Lung microvascular endothelial cell (primary cell): ENCODE measurements at places on chromosomes 12 and 14. TPM values are rescaled to one million over a fixed set of nuclear protein-coding genes. Genes with fewer than 3 reads are reported as not detected.

DNA sequence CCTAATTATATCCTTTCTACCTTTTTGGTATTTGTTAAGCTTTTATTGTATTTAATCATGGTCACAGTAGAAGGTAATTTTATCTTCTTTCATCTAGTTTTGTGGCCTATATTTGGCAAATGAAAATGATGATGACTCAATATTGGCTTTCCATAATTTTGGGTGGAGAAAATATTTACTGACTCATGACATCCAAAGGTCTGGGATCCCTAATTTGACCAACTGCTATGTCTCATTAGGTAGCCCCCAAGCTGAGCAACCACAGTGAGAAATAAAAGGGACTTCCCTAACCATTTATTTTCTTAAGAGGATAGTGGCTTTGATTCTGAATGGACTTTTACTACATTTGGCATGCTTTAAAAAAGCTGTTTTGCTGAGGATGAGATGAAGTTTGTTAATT, 289.5 kb downstream of the RMST start:
- DNase-seq, result no peak

BICDL1 gene
- total RNA-seq, result under 0.01 TPM in 2 replicates

- DNase-seq, result no peak
Measured at GRCh38 chr12:45363903-45364302, 148.0 kb downstream of the ANO6 start.

PLEKHG7 gene
- not detected in 2 replicates for total RNA-seq

DNA sequence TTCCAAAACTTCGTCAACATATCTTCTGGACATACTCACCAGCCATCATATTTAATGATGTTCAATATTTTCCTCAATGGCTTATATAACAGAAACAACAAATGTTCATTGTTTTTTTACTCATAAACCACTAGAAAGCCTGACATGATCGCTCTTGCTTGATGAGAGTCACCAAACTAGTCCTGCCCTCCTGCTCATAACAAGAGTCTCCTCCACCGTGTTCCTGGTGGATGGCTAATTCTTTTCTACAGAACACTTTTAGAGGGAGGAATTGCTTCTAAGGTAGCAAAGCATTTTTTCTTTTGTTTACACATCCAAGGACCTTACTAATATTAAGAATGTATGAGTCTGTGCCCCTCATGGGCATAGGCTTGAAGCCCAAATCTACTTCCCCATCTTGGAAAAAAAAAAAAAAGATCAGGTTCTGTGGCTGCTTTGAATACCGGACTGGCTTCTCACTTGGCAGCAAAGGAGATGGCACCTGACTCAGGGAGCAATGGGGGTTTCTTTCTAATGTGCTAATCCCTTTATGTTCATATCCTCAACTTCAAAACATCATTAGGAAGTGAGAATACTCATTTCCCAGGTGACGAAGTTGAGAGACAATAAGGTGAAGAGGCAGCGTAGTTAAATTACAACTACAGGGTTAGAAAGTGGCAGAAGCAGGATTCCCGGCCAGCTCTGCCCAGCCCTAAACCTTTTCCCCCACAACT, 188.8 kb downstream of the EPS8 start:
- no peak for DNase-seq

CRIP1 gene
- 0.44 TPM in 1 of 2 replicates, not detected in the other for total RNA-seq
